Activated naive CD4-positive, alpha-beta T cell treated with anti-CD3 and anti-CD28 coated beads, Interleukin-2, amount 10 ng/mL, durations not matched to agents 7 days and 5 days (primary cell): ENCODE measurements at places on chromosomes 13 and 19.

GRCh38 chr19:40661616-40662015 lies 28.8 kb downstream of the NUMBL start:
- peaks cover 19% of the 10 kb centered on the region for H3K4me1 ChIP-seq
- no peak for DNase-seq
- peaks cover 30% of the 10 kb centered on the region for H3K27me3 ChIP-seq
- H3K36me3 ChIP-seq: no peaks in the 10 kb centered on the region
- H3K27ac ChIP-seq: peak overlapping the region; percentile 1
- H3K4me3 ChIP-seq: no peak overlapping the region

DNA sequence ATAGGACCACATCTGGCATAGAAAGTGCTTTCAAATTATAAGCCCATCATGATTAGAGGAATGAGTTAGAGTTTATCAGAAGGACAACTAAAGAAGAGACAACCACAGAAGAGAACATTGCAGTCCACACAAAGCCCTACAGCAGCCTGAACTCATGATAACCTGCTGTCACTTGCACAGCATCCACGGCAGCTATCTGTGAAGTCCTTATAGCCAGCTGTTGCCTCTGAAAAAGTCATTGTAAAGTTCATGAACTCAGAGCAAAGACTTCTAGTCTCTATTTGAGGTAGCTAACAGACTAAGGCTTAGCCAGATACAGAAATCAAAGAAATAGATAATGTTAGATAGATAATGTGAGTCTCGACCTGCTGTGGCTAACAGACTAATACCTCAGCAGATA lies 450.0 kb downstream of the KLF5 start:
- no peaks in the 10 kb centered on the region for H3K36me3 ChIP-seq
- no peak for DNase-seq
- H3K4me1 ChIP-seq: no peaks in the 10 kb centered on the region

DNA sequence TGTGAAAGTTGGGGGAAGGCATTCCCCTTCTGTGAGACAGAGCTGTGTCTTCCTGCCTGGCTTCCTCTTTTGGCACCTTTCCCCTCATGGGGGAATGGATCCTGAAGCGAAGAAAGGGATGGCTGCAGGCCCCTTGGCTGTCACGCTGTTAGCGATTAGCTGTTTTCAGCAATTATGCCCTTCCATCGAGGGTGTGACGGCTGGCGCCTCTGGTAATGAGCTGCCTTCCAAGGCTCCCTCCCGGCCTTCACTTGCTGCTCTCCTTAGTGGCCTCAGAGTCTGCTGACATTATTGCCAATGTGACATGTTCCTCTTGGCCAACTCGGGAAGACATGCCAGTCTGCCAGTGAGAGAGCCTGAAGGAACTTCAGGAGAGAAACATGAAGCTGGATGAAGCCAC lies 162.1 kb downstream of the ZIC5 start:
- no peaks in the 10 kb centered on the region for H3K27me3 ChIP-seq
- no peak overlapping the region for H3K4me3 ChIP-seq
- no peaks in the 10 kb centered on the region for H3K36me3 ChIP-seq
- H3K4me1 ChIP-seq: no peaks in the 10 kb centered on the region
- no peak for DNase-seq

- DNase-seq: peak; percentile 50
- H3K27ac ChIP-seq: no peak overlapping the region
- peaks cover 25% of the 10 kb centered on the region for H3K4me1 ChIP-seq
- peaks cover 70% of the 10 kb centered on the region for H3K27me3 ChIP-seq
- H3K36me3 ChIP-seq: no peaks in the 10 kb centered on the region
These were observed 4.0 kb downstream of the RTN2 start for GRCh38 chr19:45492627-45493470.

DNA sequence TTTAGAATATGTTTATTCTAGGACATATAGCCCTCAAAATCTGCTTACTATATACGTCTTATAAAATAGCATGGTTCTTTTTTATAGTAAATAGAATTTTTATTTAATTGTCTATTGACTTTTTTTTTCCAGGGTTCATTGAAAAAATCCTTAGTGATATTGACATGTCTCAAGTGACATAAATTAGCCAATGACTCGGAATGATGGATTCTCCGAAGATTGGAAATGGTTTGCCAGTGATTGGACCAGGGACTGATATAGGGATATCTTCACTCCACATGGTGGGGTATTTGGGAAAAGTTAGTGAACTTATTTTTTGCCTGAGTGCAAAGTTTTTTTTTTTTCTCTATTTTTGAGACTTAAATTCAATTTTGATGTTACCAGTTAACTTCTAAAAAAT lies 3.2 kb downstream of the USPL1 start:
- H3K4me3 ChIP-seq: no peak overlapping the region
- DNase-seq: no peak
- H3K36me3 ChIP-seq: peaks cover 34% of the 10 kb centered on the region
- peaks cover 22% of the 10 kb centered on the region for H3K4me1 ChIP-seq

DNA sequence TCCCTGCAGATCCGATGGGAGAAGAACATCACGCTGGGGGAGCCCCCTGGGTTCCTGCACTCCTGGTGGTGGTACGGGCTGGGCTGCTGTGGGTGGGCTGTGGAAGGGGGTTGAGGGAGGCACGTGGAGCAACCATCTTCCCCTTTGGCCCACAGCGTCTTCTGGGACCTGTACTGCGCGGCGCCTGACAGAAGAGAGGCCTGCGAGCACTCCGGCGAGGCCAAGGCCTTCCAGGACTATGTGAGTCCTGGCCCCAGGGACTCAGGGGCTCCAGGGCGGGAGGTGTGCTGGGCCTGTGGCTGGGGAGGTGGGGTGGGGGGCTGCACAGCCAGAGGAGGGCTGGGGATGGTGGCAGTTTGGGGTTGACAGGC lies 8.5 kb downstream of the SSBP4 start:
- no peak for DNase-seq
- H3K4me3 ChIP-seq: no peak overlapping the region
- H3K27me3 ChIP-seq: no peaks in the 10 kb centered on the region
- peaks cover 61% of the 10 kb centered on the region for H3K4me1 ChIP-seq

GRCh38 chr13:51978796-51979556 lies 32.3 kb downstream of the ATP7B start:
- no peaks in the 10 kb centered on the region for H3K36me3 ChIP-seq
- peaks cover 16% of the 10 kb centered on the region for H3K27me3 ChIP-seq
- H3K4me3 ChIP-seq: no peak overlapping the region
- no peak for DNase-seq
- H3K4me1 ChIP-seq: no peaks in the 10 kb centered on the region

GRCh38 chr13:36031490-36031889 lies 99.7 kb downstream of the DCLK1 start:
- H3K27ac ChIP-seq: no peak overlapping the region
- no peaks in the 10 kb centered on the region for H3K4me1 ChIP-seq
- H3K36me3 ChIP-seq: no peaks in the 10 kb centered on the region

DNA sequence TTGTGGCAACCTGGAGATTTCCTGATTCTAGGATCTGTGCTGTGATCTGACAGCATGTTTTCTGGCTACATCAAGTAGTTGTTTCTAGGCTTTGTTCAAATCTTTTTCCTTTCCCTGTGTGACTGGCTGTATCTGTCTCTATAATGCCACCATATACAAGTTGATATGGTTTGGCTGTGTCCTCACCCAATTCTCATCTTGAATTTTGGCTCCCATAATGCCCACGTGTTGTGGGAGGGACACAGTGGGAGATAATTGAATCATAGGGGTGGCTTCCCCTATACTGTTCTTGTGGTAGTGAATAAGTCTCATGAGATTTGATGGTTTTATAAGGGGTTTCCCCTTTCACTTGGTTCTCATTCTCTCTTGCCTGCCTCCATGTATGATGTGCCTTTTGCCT lies 24.6 kb upstream of the CLDN10 start:
- no peaks in the 10 kb centered on the region for H3K27me3 ChIP-seq
- H3K36me3 ChIP-seq: no peaks in the 10 kb centered on the region
- no peak overlapping the region for H3K4me3 ChIP-seq

DNA sequence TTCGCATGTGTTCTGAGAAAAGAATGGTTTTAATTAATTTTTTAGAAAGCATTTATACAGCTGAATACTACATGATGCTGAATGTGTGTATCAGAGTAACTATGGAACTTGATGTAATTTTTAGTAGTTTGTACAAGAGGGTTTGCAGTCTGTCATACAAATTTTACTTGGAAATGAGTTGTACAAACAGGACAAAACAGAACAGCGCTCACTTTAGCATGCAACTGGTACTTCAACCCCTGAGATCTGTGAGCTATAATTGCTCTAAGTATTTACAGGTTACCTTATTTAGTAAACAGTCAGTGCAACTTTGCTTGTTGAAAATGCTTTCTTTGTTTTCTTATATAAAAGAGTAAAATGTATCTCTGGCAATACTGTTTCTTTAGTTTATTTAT lies 706 bp downstream of the TNFRSF19 start:
- no peaks in the 10 kb centered on the region for H3K4me1 ChIP-seq
- H3K27me3 ChIP-seq: peaks cover 39% of the 10 kb centered on the region
- H3K4me3 ChIP-seq: no peak overlapping the region
- H3K27ac ChIP-seq: no peak overlapping the region
- no peaks in the 10 kb centered on the region for H3K36me3 ChIP-seq

DNA sequence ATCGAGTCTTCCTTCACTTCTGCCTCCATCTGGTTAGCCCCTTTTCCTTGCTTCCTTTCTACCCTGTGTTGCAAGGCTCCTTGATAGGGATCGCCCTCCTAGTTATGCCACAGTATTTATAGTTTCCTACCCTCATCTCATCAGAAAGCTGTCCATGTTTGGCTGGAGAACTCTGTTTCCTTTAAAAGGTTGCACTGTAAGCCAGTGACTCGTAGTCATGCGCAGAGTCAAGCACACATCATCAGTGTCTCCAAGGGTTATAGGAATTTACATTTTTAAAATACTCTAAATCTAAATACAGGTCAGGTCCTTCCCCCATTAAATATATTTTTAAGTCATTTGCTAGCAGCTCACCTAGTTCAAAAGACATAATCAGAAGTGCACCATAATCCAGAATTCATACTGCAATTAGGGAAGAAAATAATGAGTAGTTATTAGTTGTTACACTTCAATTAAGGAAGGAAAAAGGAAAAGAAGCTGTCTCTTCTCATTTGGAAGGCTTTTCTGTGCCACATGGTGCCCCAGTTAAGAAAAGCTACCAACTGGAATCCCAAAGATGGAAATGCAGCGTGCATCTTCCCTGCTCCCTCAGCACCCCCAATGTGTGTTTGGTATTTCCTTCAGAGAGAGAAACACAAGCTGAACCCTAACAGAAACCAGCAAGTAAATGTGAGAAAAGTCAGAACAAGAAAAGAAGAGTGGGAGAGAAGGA lies 81.0 kb downstream of the GPR12 start:
- no peak overlapping the region for H3K27ac ChIP-seq
- H3K4me1 ChIP-seq: no peaks in the 10 kb centered on the region
- no peak overlapping the region for H3K4me3 ChIP-seq
- no peak for DNase-seq

GRCh38 chr19:15618321-15618720 lies 3.3 kb downstream of the CYP4F8 start:
- no peaks in the 10 kb centered on the region for H3K4me1 ChIP-seq
- H3K27ac ChIP-seq: no peak overlapping the region
- no peak overlapping the region for H3K4me3 ChIP-seq

DNA sequence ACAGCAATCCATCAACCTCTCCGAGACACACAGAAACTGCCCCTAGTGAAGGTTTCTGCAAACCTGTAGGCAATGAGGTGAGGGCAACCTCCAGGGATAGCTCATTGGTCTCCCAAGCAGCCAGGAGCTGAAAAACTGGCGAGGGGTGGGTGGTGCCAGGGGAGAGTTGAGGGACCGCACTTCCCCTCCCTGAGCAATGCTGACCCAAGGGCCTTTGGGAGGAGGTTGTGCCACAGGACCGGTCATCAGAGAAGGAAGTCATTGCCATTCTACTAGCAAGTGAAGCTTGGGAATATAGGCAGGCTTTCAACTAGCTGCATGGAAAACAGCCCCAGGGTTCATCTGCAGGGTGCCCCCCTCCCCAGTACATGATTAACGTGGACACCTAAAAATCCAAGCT lies 23.1 kb upstream of the MED4 start:
- no peak overlapping the region for H3K4me3 ChIP-seq
- peaks cover 29% of the 10 kb centered on the region for H3K27me3 ChIP-seq
- no peaks in the 10 kb centered on the region for H3K4me1 ChIP-seq
- no peaks in the 10 kb centered on the region for H3K36me3 ChIP-seq
- H3K27ac ChIP-seq: no peak overlapping the region

DNA sequence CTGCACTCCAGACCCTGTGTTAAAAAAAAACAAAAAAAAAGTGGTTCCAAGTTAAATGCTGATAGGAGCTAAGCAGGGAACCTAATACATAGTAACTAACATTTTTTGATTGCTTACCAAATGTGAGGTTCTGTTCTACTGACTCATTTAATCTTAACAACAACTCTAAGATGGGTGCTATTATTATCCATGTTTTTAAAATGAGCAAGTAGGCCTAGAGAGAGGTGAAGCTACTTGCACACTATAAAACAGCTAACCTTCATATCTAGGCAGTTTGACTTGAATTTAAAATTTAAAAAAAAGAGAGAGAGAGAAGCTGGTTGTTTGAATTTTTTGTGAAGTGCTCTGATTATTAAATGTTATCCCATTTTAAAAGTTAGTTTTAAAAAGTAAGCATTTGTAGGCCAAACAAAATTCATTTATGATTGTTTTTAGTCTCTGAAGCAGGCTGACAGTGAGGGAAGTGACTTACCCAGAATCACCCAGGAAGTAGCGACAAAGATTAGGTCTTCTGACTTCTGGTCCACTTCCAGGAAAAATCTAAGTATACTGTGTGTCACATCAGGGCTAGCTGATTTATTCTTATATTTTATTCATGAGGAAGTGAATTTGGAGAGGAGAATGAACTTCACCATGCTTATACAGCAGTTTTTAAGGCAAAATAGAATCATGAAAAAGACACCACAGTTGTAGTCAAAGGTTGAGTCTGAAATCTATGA lies 2.4 kb downstream of the SIGLECL1 start:
- no peak for DNase-seq
- no peak overlapping the region for H3K4me3 ChIP-seq
- no peaks in the 10 kb centered on the region for H3K27me3 ChIP-seq
- peak overlapping the region; percentile 89 for H3K27ac ChIP-seq

GRCh38 chr19:32317086-32317485 lies 28.3 kb upstream of the ZNF507 start:
- peaks cover 8% of the 10 kb centered on the region for H3K27me3 ChIP-seq
- H3K4me1 ChIP-seq: no peaks in the 10 kb centered on the region
- no peaks in the 10 kb centered on the region for H3K36me3 ChIP-seq
- DNase-seq: no peak
- H3K27ac ChIP-seq: no peak overlapping the region

DNA sequence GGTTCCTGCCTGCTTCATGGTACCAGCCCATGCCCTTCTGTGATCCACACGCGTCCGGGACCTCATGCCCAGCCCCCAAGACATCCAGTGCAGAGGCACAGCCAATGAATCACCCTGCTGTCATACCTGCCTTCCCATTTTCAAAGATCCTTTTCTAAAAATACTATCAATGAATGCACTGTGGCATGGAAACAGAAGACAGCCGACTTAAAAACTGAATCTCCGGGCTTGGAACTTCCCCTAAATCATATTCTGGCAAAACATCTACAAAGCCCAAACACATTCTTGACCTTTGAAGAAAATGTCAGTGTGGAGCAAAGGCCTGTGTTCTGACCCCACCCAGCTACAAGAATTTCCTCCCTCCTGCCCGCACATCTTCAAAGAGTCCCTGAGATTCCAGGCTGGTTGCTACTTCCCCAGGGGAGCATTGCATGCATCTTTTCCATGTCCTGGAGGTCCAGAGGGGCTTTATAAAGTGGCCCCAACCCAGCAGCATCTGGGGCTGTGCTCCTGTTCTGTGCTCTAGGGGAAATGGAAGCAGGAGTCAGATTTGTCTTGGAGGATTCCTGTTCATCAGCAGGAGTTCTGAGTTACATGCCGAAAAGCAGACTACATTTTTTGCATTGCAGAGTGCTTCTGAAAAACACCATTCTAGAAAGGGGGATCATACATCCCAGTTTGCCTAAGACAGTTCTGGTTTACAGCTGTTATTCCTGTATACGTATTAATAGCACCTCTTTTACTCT lies 135.2 kb downstream of the USP12 start:
- H3K27me3 ChIP-seq: peaks cover 48% of the 10 kb centered on the region
- H3K36me3 ChIP-seq: no peaks in the 10 kb centered on the region
- no peak for DNase-seq
